ENCODE measurements at places on chromosomes 1 and 21. TPM values are rescaled to one million over a fixed set of nuclear protein-coding genes. Genes with fewer than 3 reads are reported as not detected.

DNA sequence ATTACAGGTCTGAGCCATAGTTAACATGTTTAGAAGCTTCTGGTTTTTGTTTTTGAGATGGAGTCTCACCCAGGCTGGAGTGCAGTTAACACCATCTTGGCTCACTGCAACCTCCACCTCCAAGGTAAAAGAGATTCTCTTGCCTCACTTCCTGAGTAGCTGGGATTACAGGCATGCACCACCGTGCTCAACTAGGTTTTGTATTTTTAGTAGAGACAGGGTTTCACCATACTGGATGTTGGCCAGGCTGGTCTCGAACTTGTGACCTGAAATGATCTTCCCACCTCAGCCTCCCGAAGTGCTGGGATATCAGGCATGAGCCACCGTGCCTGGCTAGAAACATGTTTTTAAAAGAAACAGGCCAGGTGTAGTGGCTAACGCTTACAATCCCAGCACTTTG, 10.5 kb downstream of the NDUFS5 start:
- no peak for DNase-seq

DNA sequence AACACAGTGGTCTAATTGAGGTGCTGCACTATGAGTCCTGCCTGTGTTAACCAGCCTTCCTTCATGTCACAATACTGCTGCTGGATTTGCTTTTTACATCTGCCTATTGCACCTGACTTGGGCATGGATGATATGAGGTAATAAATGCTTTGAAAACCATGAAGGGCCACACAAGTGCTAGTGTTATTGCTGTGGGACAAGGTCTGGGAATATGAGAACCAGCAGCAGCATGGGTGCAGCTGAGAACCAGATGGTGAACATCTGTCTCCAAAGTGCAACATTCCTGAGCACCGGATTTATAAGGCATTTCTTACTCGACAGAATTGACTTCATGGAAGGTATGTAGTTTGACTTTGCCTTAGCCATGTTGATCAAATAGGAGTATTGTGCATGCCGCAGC, 16.6 kb downstream of the TRIM45 start:
- no peak for DNase-seq

GRCh38 chr1:184473176-184473966, 86.5 kb downstream of the C1orf21 start:
- DNase-seq: no peak

GRCh38 chr1:66464351-66464750, 69.6 kb upstream of the SGIP1 start:
- no peak for DNase-seq

DNA sequence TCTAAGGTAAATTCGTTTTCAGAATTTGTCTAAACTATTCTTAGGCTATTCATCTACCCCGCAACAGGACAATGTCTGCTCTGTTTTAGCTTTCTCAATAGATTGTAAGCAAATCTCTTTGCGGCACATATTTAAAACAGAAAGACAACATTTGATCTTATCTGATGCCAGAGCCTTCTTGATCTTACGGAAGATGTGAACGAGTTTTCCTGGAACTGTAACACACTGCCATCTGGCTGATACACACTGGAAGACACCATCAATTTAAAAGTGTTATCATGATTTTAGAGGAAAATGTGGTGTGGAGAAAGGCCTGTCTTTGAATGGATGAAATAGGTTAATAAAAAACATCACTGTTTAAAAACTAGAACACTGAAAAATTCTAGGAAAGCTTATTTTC, 36.1 kb downstream of the COA6 start:
- no peak for DNase-seq

DEPDC1 gene
- 0.35 TPM for total RNA-seq
